DMS 273 treated with DMSO at 0.1 percent for 48 hours (cell line): ENCODE measurements at places on chromosomes 12 and 14.

DNA sequence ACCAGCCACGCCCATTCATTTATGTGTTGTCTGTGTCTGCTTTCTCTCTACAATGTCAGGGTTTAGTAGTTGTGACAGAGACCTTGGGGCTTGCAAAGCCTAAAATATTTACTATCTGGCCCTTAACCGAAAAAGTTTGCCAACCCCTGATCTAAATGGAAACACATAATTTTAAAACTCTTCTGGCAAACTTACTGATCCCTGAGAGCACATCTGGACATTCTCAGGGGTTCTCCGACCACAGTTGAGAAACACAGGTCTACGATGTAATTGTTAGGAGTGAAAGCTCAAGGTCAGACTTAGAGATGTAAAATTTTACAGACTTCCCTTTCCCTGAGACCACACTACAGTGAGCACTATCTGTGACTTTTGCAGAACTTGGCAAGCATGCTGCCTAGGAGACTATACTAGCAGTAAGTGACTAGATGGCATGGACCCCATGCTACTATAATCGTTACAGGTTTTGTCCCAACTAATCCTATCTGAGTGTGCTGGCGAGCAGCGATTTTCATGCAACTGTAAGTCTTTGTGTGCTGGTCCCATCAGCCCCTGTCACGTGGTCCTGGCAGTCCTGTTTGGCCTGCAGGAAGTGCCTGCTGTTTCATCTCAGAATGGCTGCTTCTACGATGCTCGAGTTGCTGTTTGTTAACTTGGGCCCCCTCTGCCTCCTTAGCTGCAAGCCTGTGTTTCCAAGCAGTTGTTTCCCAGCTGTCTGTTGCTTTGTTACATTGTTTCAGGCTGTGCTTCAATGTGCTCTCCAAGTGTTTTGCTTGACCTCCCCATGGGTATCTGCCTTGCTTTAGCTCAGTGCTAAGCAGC lies 21.6 kb downstream of the TMTC2 start:
- DNase-seq, result no peak

GRCh38 chr12:56126732-56127239 lies 1.3 kb upstream of the ESYT1 start:
- DNase-seq, result no peak

DNA sequence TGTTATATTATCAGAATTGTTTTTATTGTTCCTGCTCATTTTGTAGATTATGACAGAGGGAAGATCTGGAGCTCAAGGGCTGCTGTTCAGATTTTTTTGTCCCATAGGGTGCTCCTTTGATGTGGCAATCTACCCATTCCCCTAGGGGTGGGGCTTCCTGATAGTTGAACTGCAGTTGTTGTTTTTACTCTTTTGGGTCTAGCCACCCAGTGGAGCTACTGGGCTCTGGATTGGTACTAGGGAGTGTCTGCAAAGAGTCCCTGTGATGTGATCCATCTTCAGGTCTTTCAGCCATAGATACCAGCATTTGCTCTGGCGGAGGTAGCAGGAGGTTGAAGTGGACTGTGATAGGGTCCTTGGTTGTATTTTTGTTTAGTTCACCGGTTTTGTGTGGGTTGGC lies 57.9 kb upstream of the SLCO1B1 start:
- no peak for DNase-seq

GRCh38 chr14:32059702-32060101 lies 17.4 kb upstream of the ARHGAP5 start:
- DNase-seq, result no peak

GRCh38 chr12:4276524-4277204 lies 3.1 kb downstream of the CCND2 start:
- no peak for DNase-seq

- no peak for DNase-seq
Observed at GRCh38 chr12:66905201-66905600, 226.3 kb upstream of the GRIP1 start.

GRCh38 chr12:67288561-67288960 lies 19.4 kb downstream of the CAND1 start:
- no peak for DNase-seq

GRCh38 chr14:99532310-99532709 lies 51.1 kb downstream of the CCNK start:
- no peak for DNase-seq

GRCh38 chr14:99508896-99509629 lies 27.9 kb downstream of the CCNK start:
- DNase-seq, result no peak

DNA sequence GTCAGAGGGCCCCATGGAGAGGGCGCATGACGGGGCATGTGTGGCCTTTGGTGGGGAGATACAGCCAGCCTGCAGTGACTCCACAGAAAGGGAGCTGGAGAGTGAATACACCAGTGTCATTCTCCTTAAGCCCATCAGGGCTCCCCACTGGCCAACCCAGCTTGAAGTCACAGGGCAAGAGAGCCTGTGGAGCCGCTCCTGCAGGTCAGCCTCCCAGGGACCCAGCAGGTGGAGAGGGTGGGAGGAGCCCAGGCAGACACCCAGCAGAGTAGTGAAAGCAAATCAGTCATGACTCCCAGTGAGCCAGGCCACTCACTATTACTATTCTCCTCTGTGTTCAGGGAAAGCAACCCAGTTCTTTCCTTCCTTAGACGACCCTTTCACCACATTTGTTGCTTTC lies 110.0 kb upstream of the CPM start:
- no peak for DNase-seq

GRCh38 chr12:12987421-12987820 lies 12.6 kb downstream of the HEBP1 start:
- DNase-seq, result no peak

GRCh38 chr12:115349711-115350110 lies 665.7 kb upstream of the TBX3 start:
- no peak for DNase-seq

DNA sequence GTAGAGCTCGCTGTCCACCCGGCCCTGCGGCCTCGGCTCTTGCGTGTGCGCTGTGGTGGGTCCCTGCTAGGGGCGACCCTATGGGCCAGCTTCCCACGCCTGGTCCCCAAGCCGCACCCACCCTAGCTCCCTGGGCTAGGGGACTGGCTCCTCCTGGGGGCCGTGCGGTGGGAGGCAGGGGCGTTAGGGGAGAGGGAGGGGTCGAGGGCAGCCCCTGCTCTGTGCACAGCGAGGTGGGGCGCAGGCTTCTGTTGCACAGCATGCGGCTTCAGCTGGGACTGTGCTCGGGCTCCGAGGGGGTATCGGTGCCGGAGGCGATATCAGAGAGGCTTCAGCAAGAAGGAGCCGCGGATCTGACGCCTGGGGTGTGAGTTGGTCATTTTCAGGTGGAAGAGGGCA lies 86.1 kb downstream of the ALG10 start:
- DNase-seq, result no peak

DNA sequence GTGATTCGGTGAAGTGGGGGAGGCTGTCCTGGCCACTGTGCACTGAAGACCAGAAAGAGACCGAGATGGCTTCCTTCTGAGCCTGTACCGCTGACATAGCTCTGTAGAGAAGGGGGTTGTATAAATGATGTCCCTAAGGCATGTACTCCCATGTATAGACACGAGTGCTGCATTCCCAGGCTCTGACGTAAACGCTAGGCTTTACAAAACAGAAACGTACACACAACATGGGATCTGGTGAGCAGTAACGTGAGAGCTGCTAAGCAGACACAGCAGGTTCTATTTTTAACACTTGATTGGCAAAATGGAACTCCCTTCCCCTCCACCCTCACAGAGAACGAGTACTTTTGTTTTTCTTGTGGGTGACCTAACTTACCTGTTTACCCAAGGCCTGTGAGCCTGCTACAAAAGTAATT lies 35.9 kb downstream of the ACADS start:
- no peak for DNase-seq

DNA sequence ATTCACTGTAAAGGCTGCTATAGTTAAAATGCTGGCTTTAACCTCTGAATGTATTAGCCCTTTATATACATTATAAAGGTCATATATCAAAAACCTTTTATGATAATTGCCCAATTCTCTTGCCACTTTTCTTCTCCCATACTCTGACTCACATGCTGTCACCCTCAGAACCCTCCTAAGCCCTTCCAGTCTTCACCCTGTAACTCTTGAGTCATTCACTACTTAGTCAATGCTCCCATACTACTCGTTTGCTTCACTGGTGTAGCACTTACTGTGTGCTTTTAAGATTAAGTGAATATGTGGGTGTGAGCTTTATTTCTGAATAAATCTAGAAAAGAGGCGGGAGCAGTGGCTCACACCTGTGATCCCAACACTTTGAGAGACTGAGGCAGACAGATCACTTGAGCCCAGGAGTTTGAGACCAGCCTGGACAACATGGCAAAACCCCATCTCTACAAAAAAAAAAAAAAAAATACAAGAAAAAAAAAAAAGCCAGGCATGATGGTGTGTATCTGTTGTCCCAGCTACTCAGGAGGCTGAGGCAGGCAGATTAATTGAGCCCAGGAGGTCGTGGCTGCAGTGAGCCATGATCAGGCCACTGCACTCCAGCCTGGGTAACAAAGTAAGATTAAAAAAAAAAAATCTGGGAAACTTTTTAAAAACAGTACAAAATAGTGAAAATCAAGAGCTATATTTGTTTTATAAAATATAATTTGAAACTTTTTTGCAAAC lies 37.6 kb downstream of the SPATA7 start:
- no peak for DNase-seq

DNA sequence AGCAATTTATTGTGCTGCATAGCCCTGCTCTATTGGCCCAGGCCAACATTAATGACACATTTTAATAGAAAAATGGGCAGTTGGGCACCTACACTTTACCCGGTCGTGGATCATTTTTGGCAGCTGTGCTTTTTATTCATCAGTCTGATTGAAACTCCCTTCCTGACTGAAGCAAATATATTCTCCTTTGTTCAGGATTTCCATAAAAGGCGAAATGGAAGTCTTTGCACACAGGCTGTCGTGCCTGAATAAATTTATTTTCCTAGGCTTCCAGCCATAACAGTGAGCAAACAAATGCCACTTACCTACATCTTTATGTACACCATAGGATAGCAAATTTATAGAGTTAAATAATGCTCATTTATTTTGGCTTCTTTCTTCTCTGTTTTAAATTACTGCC lies 480.7 kb upstream of the DCN start:
- no peak for DNase-seq

GRCh38 chr14:100432652-100433427 lies 109.7 kb downstream of the SLC25A47 start:
- DNase-seq, result no peak

DNA sequence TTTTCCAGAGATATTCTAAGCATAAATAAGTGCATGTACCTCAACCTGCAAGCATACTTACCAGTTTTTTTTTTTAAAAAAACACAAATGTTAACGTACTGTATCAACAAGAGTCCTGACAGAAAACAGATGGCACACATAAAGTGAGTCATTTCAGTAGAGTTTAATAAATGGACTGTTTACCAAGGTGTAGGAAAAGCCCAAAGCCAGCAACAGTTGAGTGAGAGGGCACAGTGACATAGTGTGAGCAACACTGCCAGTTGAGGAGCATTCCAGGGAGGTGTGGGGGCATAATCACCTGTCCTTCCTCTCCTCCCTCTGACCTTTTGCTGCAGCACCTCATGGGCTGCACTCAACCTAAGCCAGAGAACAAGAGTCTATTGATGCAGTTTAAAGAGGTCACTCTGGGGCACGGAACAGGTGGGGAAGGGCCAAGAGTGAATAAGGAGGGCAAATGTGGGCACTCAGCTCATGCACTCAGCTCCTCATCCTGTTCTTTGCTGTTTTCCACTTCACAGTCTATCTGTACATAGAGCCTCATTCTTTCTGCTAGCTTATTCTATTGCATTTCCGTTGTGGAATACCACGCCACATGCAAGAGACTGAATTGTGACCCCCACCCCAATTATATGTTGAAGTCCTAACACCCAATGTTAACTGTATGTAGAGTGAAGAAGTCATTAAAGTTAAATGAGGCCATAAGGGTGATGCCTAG lies 29.3 kb downstream of the DHRS2 start:
- no peak for DNase-seq
